ENCODE measurements at places on chromosomes 1 and 21. TPM values are rescaled to one million over a fixed set of nuclear protein-coding genes. Genes with fewer than 3 reads are reported as not detected.

The TCP10L gene
- 0.43 TPM for total RNA-seq

The MANEAL gene
- 2.4 TPM for total RNA-seq

The FNBP1L gene
- 1.3 TPM for total RNA-seq

The AMPD1 gene
- not detected for total RNA-seq

The VASH2 gene
- 0.74 TPM for total RNA-seq

The SERPINC1 gene
- total RNA-seq, result 0.30 TPM

The ADAM30 gene
- total RNA-seq, result not detected

The SLAMF7 gene
- total RNA-seq, result 68.3 TPM

The HSD3B1 gene
- total RNA-seq, result not detected

The TRPM2 gene
- total RNA-seq, result 2.4 TPM

The ITGB2 gene
- 287 TPM for total RNA-seq

The AVPR1B gene
- total RNA-seq, result not detected

The KRTAP19-3 gene
- total RNA-seq, result not detected

The LCE1F gene
- total RNA-seq, result not detected

The SPOCD1 gene
- total RNA-seq, result 1.0 TPM

The FAM76A gene
- total RNA-seq, result 15.3 TPM

The ADGRL2 gene
- total RNA-seq, result not detected

The RGS8 gene
- total RNA-seq, result 0.05 TPM

The PSRC1 gene
- total RNA-seq, result 17.5 TPM

The TNNT2 gene
- total RNA-seq, result not detected

The OR2L2 gene
- 0.29 TPM for total RNA-seq

The CLDN17 gene
- total RNA-seq, result not detected
